ENCODE measurements at places on chromosomes 2 and 18.

GRCh38 chr2:232587512-232587911 is 37.0 kb downstream of the EIF4E2 start:
- DNase-seq, result no peak

- DNase-seq, result no peak
These were observed 262.7 kb upstream of the SPOPL start for GRCh38 chr2:138238908-138239307.

GRCh38 chr2:46657042-46657504 is 177.7 kb downstream of the TMEM247 start:
- DNase-seq, result no peak

DNA sequence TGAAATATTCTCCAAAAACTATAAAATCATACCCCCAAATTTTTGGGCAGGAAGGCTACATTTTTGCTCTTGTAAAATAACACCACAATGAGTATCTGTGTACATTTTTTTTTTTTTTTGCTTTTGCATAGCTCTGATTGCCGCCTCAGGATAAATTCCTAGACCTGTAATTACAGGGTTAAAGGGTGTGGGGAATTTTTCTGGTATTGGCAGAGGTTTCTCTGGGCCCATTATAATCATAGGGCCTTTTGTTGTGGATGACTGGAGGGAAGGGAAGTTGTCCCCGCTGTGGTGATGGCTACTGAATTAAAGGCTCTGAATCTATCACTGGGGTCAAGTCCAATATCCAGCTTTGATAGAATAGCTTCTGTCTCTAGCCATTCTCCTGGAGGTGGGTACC is 26.6 kb downstream of the CCDC195 start:
- DNase-seq, result no peak

GRCh38 chr18:40258311-40258710 is 1696.7 kb upstream of the PIK3C3 start:
- no peak for DNase-seq

DNA sequence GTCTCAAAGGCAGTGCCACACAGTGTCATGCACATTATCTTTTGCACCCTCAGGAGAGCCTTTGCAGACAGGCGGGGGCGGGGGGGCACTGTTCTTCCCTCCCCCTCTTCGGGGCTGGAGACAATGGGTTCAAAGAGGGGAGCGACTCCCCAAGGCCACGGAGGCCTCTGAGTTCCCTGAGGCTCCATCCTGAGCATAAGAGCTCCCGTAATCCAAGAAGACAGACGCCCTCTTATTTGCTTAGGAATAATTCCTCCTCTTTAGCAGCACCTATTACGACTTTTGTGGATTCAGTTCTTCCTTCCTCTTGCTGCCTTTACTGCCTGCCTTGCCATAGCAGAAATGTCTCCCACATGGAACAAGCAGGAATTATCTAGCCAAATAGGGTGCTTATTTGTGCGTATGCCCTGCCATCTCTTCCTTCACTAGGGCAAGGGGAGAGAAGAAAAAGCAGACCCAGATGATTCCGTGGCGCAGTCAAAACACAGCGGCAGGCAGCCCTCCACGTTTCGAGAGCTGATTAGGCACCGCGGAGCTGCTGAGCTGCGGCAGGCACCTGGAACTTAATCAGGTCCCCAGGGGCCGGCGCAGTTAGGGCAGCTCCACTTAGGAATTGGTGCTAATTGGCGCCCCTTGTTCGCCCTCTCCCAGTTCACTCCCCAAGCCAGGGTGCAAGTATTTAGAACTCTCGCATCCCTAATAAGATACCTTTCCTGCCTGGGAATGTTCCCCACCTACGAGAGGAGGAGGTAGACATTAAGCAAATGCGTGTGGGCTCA is 233.4 kb upstream of the MYT1L start:
- no peak for DNase-seq

DNA sequence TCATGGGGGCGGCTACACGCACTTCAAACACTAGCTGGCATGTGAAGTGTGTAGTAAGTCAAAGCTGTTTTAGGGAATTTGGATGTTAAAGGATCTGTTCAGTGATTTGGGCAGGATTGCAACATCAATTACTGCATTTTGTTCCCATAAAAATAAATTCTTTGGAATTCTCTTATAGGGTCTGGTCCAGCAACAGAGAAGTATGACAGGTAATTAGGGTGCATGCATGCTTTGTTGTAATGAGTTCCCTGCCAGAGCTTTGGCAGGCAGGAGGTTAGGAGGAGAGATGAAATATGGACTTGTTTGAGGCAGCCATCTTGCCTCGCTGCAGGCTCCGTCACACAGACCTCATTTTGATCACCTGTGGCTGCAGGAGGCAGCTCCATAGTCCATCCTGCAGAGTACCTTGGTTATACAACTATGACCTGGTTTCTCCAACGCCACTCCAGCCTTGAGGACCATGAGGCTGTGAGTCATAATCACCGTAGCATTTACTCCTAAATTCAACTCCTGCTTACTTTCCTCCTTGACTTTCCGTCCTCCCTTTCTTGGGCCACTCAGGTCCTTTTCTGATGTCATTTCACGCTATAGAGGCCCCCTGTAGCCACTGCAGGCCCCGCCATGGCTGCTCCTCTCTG is 26.5 kb upstream of the EML4 start:
- DNase-seq, result no peak

DNA sequence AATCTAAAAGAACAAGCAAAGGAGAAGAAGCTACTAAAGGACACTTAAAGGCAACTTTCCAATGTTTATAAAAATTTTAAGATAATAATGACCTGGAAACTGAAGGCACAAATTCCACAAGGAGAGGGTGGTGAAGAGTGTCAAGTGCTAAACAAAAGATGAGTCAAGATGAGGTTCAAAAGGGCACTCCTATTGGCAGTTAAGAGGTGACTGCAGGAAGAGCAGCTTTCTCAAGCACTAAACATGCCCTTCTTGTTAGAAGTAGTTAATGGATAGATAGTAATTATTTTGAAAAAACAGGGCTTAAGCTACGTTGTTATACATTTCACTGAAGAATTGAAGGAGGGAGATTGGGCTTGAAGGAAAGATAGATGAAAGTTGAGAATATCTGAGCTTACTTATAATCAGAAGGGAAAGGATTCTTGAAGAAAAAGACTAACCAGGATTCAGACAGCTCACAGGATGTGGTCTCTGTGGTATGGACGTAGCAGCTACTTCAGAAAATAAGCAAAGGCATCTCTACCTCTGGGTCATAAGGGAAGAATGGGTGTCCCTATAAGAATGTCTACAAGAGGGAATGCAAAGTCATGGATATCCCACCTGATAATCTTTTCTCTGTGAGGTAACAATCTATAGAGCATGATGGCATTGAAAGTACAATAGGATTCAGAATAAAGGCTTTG is 454.7 kb upstream of the SLC39A10 start:
- no peak for DNase-seq

GRCh38 chr2:194054313-194054712 is 1602.7 kb upstream of the SLC39A10 start:
- no peak for DNase-seq

GRCh38 chr2:100427627-100428258 is 10.3 kb upstream of the CHST10 start:
- DNase-seq, result peak; percentile 54

DNA sequence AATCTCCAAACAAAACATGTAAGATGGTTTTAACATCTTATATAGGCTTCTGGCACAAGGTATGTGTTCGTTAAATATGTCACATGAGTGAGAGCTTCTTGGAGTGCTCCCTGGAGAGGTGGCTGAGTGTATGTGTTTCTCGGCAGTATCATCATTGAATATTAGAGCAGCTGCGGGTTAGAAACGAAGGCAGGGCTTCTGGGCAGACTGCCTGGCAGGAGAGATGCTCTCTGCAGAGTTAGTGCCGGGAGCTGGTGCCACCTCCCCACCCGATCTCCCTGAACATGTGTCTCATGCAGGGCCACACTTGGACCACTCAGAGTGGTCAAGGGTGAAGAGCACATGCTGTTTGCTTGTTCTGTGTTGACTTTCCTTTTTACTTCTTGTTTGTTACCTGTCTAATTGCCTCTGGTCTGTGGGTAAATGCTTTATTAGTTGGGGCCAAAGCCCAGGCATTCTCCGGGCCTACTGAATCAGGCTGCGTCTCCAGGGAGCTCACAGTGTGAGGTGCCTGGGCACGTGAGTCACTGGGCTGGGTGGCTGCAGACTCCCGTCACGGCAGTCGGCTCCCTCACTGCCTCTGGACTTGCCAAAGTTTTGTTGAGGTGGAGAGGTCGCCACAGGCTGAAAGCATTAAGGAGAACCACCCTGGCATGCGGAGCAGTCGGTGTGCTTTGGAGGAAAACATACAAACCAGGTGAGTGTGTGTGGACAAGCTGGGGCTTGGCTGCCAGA is 246.6 kb downstream of the FHOD3 start:
- DNase-seq, result no peak

GRCh38 chr2:183248866-183249567 is 124.8 kb downstream of the NUP35 start:
- no peak for DNase-seq

GRCh38 chr2:72271766-72272641 is 124.3 kb upstream of the CYP26B1 start:
- no peak for DNase-seq
